ENCODE measurements at places on chromosomes 6 and 20. TPM values are rescaled to one million over a fixed set of nuclear protein-coding genes. Genes with fewer than 3 reads are reported as not detected.

TEAD3 gene
- 6.8 TPM for total RNA-seq

GJA10 gene
- not detected for total RNA-seq

LPA gene
- total RNA-seq, result not detected

TP53TG5 gene
- total RNA-seq, result under 0.01 TPM

CYP39A1 gene
- 22.6 TPM for total RNA-seq

GSTA1 gene
- not detected for total RNA-seq

PLA2G7 gene
- total RNA-seq, result not detected

RAMACL gene
- 4.1 TPM for total RNA-seq

MUCL3 gene
- total RNA-seq, result not detected

ANGPT4 gene
- total RNA-seq, result not detected

PEX7 gene
- total RNA-seq, result 7.3 TPM

CDSN gene
- under 0.01 TPM for total RNA-seq

AKAP7 gene
- total RNA-seq, result 6.3 TPM

IL17A gene
- not detected for total RNA-seq

ZKSCAN4 gene
- 5.3 TPM for total RNA-seq

CAPN11 gene
- 0.09 TPM for total RNA-seq

RFX6 gene
- not detected for total RNA-seq

ENPP5 gene
- 0.46 TPM for total RNA-seq

INSM1 gene
- total RNA-seq, result not detected

ERVFRD-1 gene
- not detected for total RNA-seq

MEI4 gene
- total RNA-seq, result not detected

ZC2HC1B gene
- total RNA-seq, result not detected

FUT9 gene
- not detected for total RNA-seq

BHLHE23 gene
- total RNA-seq, result not detected

PTPN1 gene
- total RNA-seq, result 23.4 TPM

LY6G6C gene
- not detected for total RNA-seq

KCNG1 gene
- 16.7 TPM for total RNA-seq

Data from smooth muscle cell of bladder (primary cell).